ENCODE measurements at places on chromosomes 2 and 18.

DNA sequence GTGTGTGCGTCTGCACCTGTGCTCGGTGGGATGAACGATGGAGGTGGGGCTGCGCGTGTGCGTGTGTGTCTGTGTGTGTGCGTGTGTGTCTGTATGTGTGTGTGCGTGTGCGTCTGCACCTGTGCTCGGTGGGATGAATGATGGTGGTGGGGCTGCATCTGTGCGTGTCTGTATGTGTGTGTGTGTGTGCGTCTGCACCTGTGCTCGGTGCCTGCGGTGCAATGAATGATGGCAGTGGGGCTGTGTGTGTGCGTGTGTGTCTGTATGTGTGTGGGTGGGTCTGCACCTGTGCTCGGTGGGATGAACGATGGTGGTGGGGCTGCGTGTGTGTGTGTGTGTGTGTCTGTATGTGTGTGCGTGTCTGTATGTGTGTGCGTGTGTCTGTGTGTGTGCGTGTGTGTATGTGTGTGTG, 48.5 kb upstream of the CTDP1 start:
- DNase-seq = no peak

DNA sequence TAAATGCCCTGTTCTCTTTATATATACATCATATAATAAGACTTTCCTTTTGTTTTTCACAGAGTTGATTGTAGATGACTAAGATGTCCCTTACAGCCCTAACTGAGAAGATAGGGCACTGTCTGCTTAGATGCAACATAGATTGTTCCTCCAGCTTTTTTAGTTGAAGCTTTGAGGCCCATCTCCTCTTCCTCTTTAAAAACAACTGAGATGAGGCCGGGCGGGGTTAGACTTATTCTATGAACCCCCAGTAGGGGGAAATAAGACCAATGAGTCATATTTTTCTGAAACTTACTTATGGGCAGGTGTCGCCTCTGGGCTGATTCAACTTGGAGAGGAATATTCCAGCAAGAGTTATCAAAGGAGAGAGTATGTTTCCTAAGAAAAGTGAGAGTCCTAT, 84.6 kb downstream of the FBXO15 start:
- no peak for DNase-seq

DNA sequence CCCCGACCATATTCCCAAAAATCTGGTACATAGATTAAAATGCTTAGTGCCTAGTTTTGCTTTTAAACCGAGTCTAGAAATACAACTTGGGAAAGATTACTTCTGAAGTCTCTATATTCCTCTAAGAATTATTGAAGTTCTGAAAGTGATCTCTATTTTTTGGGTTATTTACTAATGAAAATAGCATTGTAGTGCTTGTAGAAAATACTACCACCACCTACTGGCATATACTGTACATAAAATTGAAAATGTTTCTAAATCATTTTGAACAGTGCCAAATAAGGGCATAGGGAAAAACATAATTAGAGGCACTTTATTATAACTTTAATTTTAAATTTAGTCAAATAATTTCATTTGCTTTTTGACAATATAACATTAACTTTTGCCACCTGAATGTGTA, 1399.6 kb upstream of the ZEB2 start:
- no peak for DNase-seq

DNA sequence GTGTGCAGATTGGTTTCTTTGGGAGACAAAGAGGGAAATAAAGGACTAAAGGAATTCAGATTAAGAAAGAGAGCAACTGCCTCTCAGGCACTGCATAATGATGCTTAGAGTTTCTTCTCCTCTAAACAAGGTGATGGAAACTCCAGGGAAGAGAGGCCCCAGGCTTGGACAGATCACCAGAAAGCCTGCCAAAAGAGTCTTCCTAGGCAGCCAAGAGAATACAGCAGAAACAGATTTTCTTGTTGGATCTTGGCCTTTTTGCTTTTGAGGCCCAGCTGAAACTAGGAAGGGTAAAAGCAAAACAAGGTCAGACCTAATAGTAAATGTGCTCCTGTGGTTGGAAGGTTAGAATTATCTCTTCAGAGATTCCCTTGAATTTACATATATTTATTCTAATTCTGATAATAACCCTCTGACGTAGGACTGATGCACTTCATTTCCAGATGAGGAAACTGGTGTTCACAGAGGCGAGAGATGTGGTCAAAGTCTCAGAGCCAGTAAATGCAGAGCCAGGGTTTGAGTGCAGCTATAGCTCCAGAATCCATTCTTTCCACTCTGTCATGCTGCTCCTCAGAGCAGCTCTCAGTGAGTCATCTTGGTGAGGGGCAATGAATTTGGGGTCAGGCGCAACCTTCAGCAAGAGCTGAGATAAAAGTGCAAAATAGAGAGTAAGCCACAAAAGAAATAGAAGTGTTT, 142.3 kb upstream of the FBXO11 start:
- no peak for DNase-seq

- DNase-seq = peak; percentile 29
Observed at GRCh38 chr2:236177967-236178889, 10.0 kb upstream of the GBX2 start.

- no peak for DNase-seq
Observed at GRCh38 chr2:120930236-120930635, 194.6 kb downstream of the GLI2 start.

- DNase-seq = no peak
Observed at GRCh38 chr2:199455545-199456382, 2.0 kb downstream of the SATB2 start.

- DNase-seq = no peak
Observed at GRCh38 chr2:225471482-225471881, 72.0 kb downstream of the NYAP2 start.

DNA sequence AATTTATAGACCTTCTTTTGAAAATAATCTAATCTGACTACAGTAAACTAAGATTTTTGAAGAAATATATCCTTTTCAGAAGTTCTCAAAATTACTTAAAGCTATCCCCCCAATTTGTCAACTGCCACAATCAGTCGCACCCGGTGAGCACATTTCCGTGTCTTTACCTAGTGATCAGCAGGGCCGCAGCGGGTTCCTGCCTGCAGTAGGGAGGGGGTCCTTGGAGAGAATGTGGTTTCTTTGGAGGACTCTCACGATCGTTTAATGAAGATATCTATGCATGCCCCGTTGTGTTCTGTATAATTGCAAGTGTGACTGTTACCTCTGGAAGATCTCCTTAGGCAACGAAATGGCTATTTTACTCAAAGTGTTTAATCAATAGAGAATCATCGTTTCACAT, 251.9 kb upstream of the RAB12 start:
- no peak for DNase-seq

DNA sequence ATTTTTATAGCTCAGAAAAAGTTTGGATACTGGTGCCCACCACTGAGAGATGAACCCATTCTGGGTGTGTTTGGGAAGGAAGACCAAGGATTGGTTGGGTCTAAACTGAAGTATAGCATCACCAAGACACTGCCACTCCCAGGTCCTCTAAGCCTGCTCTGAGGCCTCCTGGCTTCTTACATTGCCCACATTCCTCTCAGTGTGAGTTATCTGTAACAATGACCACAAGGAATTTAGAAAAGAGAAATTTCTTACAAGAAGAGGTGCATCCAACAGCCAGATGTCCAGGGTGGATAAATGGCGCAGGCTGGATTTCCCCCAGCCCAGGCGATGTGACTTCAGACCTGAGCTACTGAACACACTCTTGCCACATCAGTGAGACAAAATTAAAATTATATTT, 1.6 kb upstream of the GPR45 start:
- DNase-seq = no peak

DNA sequence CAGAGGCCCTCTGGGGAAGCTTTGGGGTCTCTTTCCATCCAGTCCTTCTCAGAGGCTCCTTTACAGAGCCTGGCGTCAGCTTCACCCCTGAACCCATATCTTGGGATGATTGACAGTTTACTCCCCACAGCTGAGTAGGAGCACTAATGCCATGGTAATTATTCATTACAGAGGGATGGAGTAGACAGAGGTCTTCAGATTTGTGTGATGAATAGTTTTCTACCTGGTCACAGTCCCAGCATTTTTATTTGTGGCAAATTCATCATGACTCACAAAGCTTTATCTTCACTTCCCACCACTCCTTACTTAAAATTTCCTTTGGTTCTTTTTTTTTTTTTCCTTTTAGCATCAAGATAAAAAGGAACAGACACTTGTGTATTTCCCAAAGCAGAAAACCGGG, 104.2 kb downstream of the CCDC85A start:
- DNase-seq = no peak

DNA sequence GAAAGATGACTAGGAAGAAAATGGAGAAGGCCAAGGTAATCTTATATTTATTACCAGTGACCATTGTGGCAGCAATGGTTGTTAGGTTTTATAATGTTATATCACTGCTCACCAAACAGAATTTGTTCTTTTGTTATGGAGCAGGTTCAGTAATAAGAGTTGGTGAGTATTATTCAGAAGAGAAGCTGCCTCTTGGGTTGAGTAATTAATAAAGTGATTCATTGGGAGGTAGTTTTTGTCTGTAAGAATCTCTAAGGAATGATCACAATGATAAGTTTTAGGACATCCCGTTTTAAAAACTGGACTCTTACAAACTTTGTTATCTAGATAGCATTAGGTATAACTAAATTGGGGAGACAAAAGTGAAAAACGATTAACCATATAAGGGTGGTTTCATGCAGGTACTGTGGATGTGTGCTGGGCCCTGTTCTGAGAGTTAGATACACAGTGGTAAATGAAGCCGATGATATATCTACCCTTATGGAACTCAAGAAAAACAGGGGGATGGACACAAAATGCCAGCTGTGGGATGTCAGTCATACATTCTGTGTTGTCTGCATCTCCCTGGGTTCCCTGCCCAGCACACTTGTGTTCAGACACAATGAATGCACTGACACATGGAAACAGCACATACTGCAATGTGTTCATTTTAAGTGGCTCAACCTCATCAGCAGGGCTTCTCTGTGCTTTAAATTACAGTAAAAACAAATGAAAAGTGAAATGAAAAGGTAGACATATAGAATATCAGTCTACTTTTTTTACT, 7.5 kb downstream of the MAP4K4 start:
- no peak for DNase-seq

DNA sequence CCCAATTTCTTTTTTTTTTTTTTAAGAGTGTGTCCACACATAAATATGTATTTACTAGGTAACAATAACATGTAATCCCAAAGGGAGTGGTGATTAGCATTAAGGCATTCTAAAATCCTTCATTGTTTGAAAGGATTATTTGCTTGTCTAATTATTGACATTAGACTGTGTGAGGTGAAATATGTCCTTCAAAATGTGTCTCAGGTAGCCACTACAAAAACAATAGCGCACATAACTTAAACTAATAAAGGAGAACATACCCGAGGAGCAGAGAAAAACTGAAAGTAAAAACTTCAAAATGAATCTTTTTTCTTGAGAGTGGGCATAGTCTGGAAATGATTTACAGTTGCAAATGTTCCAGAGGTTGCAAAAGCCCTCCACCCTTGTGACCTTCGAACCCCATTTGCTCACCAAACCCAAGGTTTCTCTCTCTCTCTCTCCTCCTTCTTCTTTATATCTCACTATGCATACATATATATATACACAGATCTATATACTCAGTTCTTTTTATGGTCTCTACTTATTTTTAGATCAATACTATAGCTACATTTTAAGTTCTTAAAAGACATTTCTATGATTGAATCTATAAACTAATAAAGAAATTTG, 24.4 kb upstream of the FRZB start:
- DNase-seq = no peak

- no peak for DNase-seq
Observed at GRCh38 chr2:58893656-58894351, 652.7 kb upstream of the FANCL start.

DNA sequence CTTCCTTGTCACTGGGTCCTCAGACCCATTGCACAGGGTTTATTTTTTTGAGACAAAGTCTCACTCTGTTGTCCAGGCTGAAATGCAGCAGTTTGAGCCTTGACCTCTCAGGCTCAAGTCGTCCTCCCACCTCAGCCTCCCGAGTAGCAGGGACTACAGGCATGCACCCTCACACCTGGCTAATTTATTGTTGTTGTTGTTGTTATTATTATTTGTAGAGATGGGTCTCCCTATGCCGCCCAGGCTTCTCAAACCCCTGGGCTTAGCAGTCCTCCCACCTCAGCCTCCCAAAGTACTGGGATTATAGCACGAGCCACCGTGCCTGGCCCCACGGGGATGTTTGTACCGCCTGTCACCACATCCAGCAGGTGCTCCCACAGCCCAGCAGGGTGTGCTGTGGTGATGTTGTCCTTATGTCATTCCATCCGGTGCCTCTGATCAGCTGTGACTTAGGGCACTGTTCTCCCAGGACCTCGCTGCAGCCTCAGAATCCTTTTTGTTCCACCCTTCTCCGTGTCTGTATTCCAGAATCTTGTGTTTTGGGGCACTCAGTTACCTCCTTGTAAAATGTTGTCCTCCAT, 182.3 kb downstream of the INO80D start:
- no peak for DNase-seq

DNA sequence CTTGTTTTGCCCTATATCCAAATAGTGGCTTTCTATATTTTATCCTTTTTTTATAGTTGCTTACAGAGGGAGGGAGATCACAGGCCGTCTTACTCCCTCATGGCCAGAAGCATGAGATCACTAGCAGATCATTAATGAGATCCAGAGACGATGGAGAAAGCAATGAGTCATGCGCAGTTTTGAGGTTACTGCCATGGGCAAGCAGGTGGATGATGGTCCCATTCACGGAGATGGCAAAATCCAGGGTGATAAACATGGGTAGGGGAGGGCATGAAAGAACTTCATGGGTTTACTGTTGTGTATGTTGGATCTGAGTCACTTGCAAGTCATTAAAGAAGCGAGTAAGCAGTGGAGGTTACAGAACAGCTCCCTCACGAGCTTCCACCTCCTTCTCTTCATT, 60.4 kb downstream of the C18orf63 start:
- no peak for DNase-seq

- DNase-seq = peak; percentile 42
Observed at GRCh38 chr2:97995026-97995733, 568 bp downstream of the TMEM131 start.

- no peak for DNase-seq
Observed at GRCh38 chr2:239727776-239728600, 297.2 kb downstream of the NDUFA10 start.

DNA sequence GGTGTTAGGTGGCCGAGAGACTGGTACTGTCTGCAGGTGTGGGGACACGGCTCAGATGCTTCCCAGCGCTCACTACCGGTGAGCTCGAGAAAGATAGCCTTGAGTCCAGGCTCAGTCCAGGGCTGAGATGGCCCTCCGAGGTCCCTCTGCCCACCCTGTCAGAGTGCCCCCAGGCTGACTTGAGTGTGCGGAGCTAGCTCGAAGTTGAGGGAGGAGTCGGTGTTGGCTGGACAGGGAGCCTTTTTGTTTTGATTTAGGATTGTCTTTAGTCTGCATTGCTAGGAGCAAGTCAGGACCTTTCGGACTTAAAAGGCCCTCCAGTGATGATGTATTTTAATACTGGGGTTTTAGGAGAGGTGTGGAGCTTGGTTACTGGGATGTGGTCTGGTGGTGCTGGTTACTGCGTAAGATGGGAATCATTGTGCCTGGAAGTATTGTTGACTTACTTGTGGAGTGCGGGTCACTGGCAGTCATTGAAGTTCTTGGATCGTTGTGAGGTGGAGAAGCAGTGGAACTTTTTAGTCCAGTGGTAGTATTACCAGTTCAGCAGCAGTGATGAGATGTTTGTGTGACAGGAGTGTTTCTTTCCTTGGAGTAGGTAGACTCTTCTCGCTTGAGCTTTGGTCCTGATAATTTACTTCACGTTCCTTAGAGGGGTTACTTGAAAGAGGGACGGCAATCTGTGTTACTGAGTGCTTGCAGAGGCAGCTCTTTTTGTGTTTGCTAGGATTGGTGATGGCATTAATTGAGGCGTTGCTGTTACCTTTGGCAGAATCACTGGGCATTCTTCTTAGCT, 633 bp downstream of the KIAA1328 start:
- no peak for DNase-seq

All from stimulated activated CD8-positive, alpha-beta memory T cell treated with anti-CD3 and anti-CD28 coated beads, Interleukin-15, amount 100 ng/mL, for 48 hours (primary cell).